Stomach (tissue), 19 donors: ENCODE measurements at places on chromosomes 16 and 17. TPM values are rescaled to one million over a fixed set of nuclear protein-coding genes. Genes with fewer than 3 reads are reported as not detected.

The LRRC46 gene
- not detected for total RNA-seq

The CHST4 gene
- total RNA-seq = not detected

The MTSS2 gene
- total RNA-seq = 50.7 TPM

The LGALS9B gene
- total RNA-seq = 13.4 TPM

The MYH2 gene
- total RNA-seq = not detected

The ULK2 gene
- 11.1 TPM for total RNA-seq

The ABCC11 gene
- total RNA-seq = not detected

The C1QTNF8 gene
- total RNA-seq = not detected

The KIAA0753 gene
- 15.4 TPM for total RNA-seq

The CCL3 gene
- not detected for total RNA-seq

The KRTAP1-1 gene
- total RNA-seq = not detected
